ENCODE measurements at places on chromosomes 12 and 14.

DNA sequence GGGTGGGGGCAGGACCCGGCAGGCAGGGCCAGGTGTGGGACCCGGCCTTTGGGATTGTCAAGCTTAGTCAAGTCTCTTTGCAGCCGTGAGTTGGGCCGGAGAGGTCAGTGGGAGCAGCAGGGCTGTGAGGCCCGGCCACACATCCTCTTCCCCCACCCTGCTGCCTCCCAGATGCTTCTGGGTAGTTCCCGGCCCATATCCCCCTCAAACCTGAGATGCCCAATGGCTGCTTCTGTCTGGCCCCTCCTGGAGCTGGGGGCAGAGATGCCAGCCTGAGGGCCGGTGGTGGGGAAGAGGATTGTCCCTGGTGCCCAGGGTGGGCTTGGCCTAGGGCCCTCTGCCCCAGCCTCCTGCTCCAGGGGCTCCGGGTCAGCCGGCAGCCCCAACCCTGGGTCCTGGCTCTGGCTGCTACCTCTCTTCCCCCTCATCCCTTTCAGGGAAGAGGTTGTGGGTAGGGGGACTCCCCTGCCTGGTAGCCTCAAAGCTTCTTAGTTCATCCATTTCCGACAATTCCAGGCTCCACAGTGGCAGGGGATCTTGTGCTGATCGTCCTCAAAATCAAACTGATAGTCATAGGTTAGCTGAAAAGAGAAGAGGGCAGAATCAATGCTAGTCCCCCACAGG lies 2.8 kb upstream of the PRKAG1 start:
- no peak for DNase-seq

- DNase-seq = no peak
These were observed 1.1 kb upstream of the BCL11B start for GRCh38 chr14:99272899-99273765.

- no peak for DNase-seq
These were observed 13.8 kb downstream of the RAPGEF3 start for GRCh38 chr12:47744778-47745436.

GRCh38 chr12:94553875-94554274 lies 94.2 kb upstream of the CEP83 start:
- no peak for DNase-seq

- DNase-seq = no peak
These were observed 1.4 kb upstream of the RDH5 start for GRCh38 chr12:55718624-55719275.

GRCh38 chr14:62674563-62675237 lies 370.6 kb downstream of the KCNH5 start:
- no peak for DNase-seq

- no peak for DNase-seq
These were observed 110.6 kb downstream of the LGMN start for GRCh38 chr14:92637864-92638263.

Measured in kidney glomerular epithelial cell (primary cell).